Lung (tissue), 17 donors: ENCODE measurements at places on chromosomes 11 and 22. TPM values are rescaled to one million over a fixed set of nuclear protein-coding genes. Genes with fewer than 3 reads are reported as not detected.
A peak's percentile ranks its signal among the peaks of the same experiment; 100 is the strongest.

GRCh38 chr22:25497181-25497641 is 67.3 kb upstream of the GRK3 start:
- DNase-seq: no peak

The GAS2L1 gene
- total RNA-seq: 40.1 TPM

- DNase-seq: no peak
Measured at GRCh38 chr22:26968859-26969523, 311.6 kb downstream of the MIAT start.

GRCh38 chr11:26626346-26626745 is 54.3 kb upstream of the MUC15 start:
- no peak for DNase-seq

- DNase-seq: peak; percentile 79
Measured at GRCh38 chr22:38788021-38788816, 5.7 kb downstream of the DNAL4 start.

The SLC17A6 gene
- not detected for total RNA-seq

The CBX7 gene
- total RNA-seq: 22.9 TPM

The KCNJ1 gene
- total RNA-seq: 0.31 TPM

DNA sequence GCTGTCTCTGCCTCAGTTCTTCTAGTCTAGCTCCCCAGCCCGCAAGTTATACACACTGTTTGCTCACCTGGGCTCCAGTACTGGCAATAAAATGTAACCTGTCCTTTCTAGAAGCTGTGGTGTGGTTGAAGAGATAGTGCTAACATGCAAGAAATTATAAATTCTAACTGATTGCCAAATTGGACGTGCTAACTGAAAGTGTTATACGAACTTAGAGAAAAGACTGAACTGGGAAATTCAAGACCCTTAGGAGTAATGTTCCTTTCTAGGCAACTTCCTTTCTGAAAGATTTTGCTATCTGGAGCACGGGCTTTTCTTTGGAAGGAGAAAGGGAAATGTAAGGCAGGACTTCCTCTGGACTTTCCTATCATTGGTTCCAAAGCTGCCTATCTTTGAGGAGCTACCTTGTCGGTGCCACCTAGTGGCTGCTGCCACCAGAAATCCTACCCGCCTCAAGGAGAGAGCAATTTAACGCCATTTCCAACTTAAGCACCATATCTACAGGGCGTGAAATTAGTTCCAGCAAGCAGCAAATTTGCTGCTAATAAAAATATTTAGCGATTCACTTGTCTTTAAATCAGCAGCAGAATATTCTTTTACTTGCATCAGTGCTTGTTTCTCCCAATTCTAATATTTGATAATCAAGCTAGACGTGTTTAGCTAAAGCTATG is 12.7 kb upstream of the TMEM218 start:
- no peak for DNase-seq

DNA sequence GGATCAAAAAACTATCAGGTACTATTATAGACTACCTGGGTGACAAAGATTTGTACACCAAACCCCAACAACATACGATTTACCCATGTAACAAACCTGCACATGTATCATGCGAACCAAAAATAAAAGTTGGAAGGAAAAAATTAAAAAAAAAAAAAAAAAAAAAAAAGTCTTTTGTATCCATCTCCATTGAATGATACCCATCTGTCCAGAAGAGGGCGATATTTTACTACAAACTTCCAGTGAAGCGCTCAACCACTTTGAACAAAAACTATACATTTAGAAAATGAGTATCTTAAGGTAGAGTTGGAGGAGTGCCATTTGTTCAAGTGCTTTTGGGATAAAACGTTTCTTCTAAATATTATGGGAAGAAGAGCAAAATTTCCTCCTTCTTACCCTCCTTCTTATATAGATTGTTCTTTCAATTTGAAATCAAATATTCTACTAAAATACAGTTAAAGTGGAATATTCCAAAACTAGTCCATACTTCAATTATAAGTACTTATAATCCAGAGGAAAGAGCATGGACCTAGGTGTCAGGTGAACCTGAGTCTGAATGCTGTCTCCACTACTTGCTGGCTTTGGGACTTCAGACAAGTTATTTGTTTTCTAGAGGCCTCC is 23.3 kb downstream of the ARL14EP start:
- DNase-seq: no peak

- DNase-seq: no peak
Measured at GRCh38 chr22:50401907-50402306, 58.8 kb downstream of the PPP6R2 start.
